Pancreas (tissue), 10 donors: ENCODE measurements at places on chromosomes 13 and 19.

DNA sequence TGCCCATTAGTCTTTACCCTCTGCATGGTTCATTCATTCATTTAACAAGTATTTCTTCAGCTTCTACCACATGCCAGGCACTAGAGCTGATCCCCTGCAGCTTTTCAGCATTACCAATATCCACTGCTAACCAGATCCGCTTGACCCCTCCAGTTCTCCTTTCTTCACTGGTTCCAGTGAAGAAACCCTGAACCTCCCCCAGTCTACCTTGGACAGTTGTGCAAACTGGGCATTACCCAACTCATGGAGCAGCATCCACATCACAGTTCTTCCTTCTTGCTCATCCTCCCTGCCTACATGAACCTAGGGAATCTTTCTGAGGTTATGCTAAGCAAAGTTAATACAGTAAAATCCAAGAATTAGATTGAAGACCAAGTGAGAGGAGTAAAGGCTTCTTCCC lies 78.7 kb upstream of the SERP2 start:
- DNase-seq, result no peak

DNA sequence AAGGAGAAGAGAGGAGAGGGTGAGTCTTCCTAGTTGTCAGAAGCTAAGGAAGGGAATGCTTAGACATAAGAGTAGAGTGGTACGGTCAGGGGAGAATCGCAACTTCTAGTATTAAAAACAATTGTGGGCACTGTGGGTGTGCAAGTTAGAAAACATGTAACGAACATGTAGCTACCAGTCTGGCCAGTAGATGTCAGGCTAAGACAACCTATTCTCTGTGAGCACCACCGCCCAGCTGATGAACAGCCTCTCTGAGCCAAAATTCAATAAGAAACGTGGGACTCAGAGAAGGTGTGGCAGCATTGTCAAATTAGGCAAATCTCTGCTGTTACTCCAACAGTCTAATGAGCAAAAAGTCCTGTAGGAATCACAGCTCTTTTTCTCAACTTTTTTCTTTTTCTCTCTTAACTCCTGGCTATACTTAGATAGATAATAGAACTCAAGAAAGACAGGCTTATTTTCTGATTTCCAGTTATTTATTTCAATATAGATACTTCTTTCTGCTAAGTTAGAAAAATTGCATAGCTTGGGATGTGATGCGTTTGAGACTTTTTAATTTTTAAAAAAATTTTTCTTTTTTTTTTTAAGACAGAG lies 186.2 kb downstream of the USP12 start:
- DNase-seq, result no peak

- DNase-seq, result no peak
These were observed 365.5 kb downstream of the PCDH9 start for GRCh38 chr13:66864627-66865026.

DNA sequence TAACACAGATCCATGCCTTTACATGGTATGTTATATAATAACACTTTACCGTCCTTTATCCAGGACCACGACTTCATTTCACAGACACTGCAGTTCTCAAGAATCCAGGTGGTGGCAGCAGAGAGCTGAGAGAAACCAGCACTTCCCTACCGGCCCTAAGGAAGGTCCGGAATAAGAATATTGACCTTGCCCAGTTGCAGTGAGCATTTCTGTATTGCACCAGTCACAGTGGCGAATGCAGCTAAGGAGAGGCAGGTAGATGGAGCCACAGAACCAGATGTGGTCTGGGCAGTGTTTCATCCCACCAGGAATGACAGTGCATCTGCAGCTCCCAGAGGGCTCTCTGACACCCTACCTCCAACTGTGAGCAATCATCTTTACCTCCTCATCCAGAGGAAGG lies 44.6 kb downstream of the ZNF787 start:
- peak; percentile 28 for DNase-seq

- no peak for DNase-seq
These were observed 299.1 kb upstream of the OBI1 start for GRCh38 chr13:78958006-78958405.
